ENCODE measurements at places on chromosomes 3 and 15. TPM values are rescaled to one million over a fixed set of nuclear protein-coding genes. Genes with fewer than 3 reads are reported as not detected.

GRCh38 chr3:22952860-22953259, 250.3 kb upstream of the UBE2E2 start:
- DNase-seq = no peak

DNA sequence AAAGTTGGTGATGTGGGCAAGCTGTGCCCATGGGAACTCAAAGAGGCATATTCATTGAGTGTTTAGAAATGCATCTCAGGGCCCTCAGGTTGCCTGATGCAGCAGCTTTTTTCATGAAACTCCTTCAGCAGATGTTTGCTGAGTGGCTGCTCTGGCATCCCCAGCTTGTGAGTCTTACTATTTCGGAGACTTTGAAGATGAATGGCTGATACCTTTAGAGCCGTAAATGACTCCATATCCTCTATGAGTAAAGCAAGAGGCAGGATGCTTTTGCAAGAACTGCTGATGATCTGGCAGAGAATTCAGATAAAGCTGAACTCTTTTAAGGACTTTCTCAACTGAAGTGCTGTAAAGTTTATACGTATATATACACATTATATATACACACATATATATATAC, 384.3 kb downstream of the CACNA2D3 start:
- no peak for DNase-seq

DNA sequence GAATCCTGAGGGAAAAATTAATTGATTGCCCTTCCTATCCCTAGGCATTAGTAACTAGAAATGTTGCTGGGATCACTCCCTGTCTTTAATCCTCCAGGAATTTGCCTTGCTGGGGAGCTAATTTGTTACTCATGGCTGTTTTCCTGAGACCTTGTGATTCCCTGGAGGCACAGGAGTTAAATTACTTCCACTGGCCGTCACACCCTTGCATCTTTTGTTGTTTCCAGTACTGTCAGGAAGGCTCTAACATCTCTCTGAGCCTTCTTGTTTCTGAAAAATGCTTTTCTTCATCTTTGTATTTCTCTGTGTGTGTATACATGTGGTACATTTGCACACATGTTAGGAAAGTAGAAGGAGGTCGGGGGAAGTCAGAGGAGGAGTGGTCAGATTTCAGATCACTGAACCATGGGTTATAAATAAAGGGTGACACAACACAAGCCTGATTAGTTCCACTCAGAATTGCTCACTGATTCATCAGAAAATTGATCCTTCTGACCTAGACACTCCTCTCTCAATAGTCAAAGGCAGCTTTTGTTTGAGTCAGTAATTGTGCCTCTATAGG, 23.5 kb upstream of the LRRFIP2 start:
- DNase-seq = no peak

DNA sequence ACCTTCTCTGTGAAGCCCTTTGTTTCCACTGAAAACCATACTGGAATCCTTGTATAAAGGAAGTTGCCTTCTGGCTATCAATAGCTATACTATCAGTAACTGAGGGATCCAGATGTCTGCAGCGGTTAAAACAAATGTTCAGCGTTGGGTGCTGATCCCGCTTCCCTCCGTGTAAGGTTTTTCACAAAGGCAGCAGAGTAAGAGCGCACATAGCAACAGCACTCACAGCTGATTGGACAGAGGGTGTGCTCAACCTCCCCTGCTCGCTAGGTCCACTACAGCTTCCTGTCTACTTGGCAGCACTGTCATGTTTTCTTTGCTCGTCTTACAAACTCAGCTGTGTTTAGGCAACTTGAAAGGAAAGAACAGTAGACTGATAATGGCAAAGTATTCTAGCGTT, 27.3 kb downstream of the ATOSA start:
- peak; percentile 72 for DNase-seq

GRCh38 chr15:96042734-96043224, 287.7 kb upstream of the NR2F2 start:
- DNase-seq = no peak

DNA sequence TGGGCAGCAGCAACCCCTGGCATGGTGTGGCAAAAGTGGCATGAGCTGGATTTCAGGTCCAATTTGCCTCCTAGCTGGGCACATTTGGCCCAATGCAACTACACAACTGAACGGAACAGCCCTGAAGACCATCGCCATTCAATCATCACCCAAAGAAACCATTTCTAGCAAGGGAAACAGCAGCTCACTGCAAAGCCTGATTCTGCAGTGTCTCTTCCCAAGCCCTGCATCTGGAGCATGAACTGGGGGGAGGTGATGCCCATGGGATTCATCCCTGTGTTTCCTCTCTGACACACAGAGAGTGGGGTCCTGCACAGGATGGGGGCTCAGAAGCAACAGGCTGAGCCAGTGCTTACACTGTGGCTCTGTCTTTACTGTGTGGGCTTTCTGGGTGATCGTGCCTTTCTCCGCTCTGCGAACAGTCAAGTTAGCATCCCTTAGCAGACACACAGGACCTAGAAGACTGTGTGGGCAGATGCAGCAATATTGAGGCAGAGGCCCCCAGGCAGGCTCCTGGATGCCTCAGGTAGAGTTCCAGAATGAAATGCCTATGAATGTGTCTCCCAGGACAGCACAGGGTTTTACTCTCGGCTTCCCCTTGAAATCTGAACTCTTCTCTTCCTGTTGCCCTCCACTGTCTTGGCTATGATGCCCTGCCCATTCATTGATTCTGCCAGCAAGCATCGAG, 91.1 kb upstream of the ALDH1A3 start:
- no peak for DNase-seq

- no peak for DNase-seq
Observed at GRCh38 chr3:189144645-189145044, 27.1 kb upstream of the TPRG1 start.

DNA sequence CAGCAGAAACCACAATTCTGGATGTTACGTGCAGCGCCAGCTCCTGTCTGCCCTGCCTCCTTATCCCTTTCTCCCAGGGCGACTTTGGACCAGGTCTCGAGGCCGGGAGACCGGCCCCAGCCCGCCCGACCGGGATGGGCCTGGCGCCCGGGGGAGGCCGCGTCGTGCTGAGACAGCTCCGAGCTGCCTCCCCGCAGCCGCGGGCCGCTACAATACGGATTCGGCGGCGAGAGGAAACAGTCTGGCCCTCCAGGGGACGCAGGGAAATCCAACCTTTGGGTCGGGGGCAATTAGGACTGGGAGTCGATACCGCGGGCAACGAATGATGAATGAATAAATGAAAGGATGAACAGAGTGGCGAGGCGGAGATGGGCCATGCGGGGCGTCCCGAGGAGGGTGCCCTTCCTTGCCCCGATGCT, 537 bp downstream of the GRAMD2A start:
- no peak for DNase-seq

GRCh38 chr3:174335910-174336309, 523.2 kb upstream of the NAALADL2 start:
- DNase-seq = no peak

GRCh38 chr15:63145426-63145825, 11.9 kb downstream of the RPS27L start:
- DNase-seq = no peak

- no peak for DNase-seq
Observed at GRCh38 chr15:46177219-46177618, 542.4 kb downstream of the SQOR start.

DNA sequence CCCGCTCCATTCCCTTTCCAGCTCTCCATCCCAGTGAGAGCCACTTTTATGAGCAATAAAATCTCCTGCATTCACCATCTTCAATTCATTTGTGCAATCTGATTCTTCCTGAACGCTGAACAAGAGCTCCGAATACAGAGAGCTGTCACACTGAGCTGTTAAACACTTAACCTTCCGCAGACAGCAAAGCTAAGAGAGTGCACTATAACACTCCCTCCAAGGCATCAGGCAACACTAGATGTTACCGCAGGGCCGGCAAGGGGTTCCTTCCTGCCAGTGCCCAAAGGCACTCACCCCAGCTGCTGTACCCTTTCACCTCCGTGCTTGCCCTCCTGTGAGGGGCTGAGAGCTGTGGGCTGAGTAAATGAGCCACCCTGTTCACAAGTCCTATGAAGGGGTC, 85.6 kb downstream of the BCHE start:
- no peak for DNase-seq

Gene SLC6A11
- not detected for polyA plus RNA-seq

Gene PSMD6
- polyA plus RNA-seq = 127 TPM

Gene MAP2K5
- polyA plus RNA-seq = 21.8 TPM

Gene ZNF662
- 23.5 TPM for polyA plus RNA-seq

Gene SPATA12
- not detected for polyA plus RNA-seq

Gene ADIPOQ
- not detected for polyA plus RNA-seq

Gene GOLGA8H
- 2.3 TPM for polyA plus RNA-seq

Gene GOLGA8T
- 0.45 TPM for polyA plus RNA-seq

Measured in left renal pelvis (tissue), 4 donors.